ENCODE measurements at places on chromosomes 1 and 21.

- DNase-seq: no peak
Measured at GRCh38 chr1:37098237-37098636, 63.9 kb upstream of the GRIK3 start.

GRCh38 chr1:64004451-64005025, 198.9 kb upstream of the UBE2U start:
- peak; percentile 72 for DNase-seq

GRCh38 chr21:31258073-31258472, 86.0 kb downstream of the TIAM1 start:
- DNase-seq: no peak

DNA sequence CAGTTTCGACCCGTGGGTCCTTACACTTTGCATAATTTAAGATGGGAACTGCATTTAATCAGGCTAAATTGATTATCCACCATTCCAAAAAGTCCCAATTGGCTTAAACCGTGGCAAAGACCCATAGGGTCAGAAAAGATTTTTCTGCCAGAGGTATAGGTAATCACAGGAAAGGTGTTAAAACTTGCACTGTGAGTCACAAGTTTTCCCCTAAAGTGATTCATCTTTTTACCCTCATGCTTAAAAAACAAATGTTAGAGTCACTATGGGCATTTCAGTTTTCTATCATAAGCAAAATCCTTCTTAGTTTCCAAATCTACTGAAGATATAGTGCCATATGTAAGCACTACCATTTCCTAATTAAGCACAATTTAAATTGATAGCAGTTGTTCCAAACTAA, 1079.8 kb downstream of the ADGRL2 start:
- DNase-seq: no peak

GRCh38 chr1:227453631-227454355, 109.6 kb upstream of the ZNF678 start:
- DNase-seq: no peak

DNA sequence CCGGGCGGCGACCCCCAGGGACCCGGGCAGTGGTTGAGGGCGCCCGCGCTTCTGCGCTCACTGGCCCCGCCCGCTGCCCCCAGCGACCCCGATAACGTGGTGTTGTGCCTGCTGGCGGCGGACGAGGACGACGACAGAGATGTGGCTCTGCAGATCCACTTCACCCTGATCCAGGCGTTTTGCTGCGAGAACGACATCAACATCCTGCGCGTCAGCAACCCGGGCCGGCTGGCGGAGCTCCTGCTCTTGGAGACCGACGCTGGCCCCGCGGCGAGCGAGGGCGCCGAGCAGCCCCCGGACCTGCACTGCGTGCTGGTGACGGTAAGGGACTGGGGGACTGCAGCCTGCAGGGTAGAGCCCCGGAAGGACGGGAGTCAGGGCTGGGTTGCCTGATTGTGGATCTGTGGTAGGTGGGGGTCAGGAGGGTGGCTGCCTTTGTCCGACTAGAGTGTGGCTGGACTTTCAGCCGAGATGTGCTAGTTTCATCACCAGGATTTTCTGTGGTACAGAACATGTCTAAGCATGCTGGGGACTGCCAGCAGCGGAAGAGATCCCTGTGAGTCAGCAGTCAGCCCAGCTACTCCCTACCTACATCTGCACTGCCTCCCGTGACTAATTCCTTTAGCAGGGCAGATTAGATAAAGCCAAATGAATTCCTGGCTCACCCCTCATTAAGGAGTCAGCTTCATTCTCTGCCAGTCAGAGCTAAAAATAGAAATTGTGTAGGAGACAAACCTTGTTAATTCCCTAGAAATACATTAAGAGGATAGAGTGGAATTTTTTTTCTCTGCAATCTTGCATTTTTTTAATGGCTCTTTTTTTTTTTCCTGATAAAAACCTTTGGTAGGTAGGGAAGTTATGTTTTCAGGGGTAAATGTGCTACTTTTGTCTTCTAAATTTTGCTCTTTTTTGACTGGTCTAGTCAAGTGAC, 1.5 kb downstream of the GADD45A start:
- peak; percentile 100 for DNase-seq

- peak; percentile 33 for DNase-seq
Measured at GRCh38 chr1:20840731-20841130, 53.6 kb upstream of the HP1BP3 start.

- DNase-seq: peak; percentile 26
Measured at GRCh38 chr1:78275456-78275855, 215.3 kb upstream of the PTGFR start.

DNA sequence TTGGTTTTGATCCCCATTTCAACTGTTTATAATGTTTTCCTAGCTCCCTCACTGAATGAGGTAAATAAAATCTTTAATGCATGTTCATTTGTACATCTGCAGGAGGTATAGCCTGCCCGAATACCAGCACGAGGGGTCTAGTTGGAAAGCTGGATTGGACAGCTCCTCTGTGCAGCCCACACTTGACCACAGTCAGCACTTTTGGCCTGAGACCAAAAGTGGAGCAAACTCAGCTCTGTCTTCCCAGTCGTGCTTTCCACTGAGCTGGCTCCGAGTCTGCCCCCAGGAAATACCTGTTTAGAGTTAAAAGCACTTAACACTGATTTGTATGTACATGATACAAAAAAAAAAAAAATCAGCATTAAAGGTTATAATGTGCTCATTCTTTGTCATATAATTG, 224.4 kb downstream of the DSCAM start:
- no peak for DNase-seq

DNA sequence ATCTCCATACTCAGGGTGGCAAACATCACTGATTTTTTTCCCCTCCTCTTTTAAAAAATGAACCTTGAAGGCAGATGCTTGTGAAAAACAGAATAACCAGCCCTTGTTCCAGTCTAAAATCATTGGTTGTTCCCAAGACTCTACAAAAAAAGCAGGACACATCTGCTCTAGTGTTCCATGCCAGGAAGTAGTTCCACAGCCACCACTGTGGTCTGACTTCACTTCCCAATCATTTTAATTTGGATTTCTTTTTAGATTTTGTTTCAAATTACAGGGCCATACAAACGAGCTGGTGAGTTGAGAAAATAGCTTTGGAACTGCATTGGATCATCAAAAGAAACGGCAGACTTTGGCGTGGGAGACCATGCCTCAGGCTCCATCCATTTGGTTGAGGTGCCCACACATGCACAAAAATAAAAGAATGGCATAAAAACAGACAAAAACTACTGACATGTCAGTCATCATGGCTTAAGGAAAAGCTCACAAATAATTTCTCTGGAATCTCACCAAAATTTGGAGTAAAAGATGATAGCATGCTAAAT, 210.0 kb downstream of the GABPA start:
- no peak for DNase-seq

GRCh38 chr1:180386745-180387367, 115.5 kb downstream of the ACBD6 start:
- DNase-seq: no peak

GRCh38 chr1:197980457-197980856, 63.3 kb downstream of the LHX9 start:
- DNase-seq: no peak

GRCh38 chr21:42377211-42377950, 11.0 kb upstream of the TFF1 start:
- no peak for DNase-seq

- no peak for DNase-seq
Measured at GRCh38 chr21:18245464-18245967, 883 bp downstream of the CHODL start.

DNA sequence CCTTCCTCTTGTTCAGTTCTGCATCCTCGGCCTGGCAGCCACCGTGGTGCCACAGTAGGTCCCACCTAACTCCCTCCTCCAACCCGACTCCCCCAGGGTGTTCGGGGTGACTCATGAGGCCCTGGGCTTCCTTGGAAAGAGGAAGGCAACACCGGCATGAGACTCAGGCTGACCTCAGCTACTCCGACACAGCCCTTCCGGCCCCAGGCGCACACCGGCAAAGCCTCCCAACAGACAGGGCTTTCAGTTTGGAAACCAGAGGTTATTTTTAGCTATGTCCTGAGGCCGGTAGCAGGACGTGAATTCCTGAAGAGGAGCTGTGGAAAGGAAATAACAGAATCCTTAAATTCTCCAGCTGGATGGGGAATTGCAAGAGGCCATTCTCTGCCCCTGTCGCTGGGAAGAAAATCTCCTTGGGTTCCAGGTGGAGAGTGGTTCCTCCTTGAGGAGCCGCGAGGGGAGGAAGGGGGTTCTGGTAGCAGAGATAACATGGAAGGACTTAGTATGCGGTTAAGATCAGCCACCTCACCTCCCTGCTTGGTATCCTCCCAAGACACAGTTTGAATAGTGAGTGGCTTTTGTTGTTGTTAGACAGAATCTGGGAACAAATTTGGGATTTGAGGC, 24.4 kb downstream of the PLXNA2 start:
- peak; percentile 81 for DNase-seq

- DNase-seq: no peak
Measured at GRCh38 chr1:53934170-53934765, 11.2 kb downstream of the IFT25 start.

DNA sequence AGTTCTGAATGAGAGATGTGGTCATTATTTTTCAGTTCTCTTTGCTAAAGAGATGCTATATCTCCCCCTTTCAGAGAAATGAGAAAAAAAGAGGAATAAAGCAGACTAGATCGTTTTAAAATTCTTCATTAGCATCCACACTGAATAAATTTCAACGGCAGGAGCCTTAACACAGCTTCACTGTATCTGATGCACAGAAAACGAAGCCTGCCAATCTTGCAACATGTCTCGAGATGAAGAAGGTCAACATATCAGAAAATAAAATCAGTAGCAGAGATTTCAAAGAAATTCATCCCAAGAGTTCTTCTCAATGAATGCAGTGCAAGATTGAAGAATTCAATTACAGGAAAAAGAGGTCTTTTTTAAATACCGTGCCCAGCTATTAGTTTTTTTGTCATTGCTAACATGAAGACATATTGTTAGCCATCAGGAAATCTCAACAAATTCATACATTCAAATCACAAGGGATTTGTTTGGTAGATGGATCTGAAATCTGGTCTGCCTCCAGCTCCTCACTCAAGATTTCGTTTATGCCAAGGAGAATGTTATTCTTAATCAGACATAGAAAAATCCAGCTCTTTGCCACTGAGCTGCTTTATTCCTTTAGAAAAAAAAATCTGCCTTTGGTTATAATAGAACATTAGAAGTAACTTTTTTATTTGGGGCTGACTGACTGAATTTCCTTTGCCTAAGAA, 76.4 kb upstream of the DAB1 start:
- DNase-seq: no peak

DNA sequence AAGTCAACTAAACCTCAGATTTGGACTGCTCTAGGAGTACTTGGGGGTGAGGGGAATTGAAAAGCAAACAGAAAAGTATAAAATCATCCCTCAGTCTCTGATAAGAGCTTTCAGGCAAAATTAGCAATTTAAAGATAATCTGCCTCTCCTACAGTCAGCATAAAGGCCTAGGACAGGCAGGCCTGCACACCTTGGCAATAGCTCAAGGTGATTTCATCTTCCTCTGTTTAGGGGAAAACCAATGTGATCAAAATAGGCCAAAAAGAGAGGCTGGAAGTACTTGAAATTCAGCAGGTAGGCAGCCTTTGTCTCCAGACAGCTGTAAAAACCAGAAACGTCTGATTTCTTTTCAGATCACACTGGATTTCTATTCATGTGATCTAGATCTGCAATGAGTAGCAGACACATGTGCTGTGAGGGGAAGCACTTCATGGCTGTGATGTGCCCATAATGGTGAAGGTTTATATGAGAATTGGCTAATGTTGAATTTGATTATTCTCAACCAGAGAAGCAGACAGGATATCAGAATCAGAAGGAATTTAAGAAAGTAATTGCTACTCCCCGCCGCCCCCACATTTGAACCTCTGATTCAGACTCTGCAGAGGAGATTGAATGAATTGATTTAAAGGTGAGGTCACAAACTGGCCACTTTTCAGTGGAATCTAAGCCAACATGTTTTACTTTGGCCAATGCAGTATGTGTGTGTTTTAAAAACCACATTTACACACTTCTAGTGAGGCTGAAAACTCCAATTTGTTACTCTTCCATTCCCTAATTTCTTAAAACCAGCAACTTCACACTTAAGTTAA, 45.8 kb upstream of the DNASE2B start:
- DNase-seq: no peak

DNA sequence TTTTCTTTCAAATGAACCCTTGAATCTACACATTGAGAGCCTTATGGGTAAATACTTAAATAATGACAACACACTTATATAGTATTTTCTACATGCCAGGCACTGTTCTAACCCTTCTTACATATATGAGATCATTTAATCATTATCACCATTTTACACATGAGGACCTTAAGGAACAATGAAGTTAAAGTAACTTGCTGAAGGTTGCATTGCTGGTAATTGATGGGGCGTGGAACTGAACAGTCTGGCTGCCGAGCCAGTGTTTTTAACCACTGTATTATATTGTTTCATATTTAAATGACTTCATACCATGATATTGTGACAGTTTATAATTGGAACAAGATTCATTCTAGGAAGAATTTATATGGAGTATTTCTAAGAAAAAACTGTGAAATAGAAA, 111.9 kb upstream of the TENT5C start:
- no peak for DNase-seq

- peak; percentile 89 for DNase-seq
Measured at GRCh38 chr1:77473690-77474089, 191.9 kb downstream of the AK5 start.

DNA sequence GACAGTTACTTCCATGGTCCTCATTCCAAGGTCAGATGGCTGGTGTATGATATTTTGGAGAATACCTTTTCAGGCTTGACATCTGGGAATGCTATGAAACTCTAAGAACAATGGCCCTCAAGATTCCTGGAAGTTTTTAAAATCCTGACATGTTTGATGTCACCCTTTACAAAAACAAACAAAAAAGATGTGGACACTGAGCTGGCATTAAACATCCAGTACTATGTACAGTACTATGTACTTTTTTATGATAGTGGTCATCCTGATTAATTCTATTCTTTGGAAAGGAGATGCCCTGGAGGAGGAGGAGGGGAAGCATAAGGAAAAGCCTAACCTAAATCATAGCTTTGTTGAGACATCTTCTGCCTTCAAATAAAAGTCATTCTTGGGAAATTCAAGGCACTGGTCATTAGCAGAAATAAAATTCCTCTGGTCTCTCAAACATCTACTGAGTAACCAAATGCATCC, 235.4 kb downstream of the HMCN1 start:
- DNase-seq: peak; percentile 58

DNA sequence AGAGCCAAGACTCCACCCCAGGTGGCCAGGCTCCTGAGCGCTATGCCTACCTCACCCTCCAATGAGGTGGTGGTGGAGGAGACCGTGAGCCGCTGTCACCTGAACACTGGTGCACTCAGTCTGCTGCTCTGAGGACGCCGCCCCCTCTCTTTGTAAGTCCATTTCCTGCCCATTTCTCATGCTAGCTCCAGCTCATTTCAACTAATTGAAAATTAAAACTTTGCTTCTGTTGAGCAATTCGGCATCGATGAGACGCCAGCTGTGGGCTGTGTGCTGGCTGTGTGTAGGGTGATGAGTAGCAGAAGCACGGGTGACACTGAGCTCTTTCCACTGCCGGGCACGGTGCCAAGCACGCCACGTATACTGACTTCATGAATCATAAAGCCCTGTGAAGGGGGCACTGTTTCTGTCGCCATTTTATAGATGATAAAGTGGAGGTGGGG, 11.2 kb downstream of the TNFRSF1B start:
- DNase-seq: peak; percentile 74

- peak; percentile 95 for DNase-seq
Measured at GRCh38 chr21:35475762-35476161, 426.7 kb upstream of the RUNX1 start.
